Liver (tissue), 10 donors: ENCODE measurements at places on chromosomes 6 and 20.

DNA sequence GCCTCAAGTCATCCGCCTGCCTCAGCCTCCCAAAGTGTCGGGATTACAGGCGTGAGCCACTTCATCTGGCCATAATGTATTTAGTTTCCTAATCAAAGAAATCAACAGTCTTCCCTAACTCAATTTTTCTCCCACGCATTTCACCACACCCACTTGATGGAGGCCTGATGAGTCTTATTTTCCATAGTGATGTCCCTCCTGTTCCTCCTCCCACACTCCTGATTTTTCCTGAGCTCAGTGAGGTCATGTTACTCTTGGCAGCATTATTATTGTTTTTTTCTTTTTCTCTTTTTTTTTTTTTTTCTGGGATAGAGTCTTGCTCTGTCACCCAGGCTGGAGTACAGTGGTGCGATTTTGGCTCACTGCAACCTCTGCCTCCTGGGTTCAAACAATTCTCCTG lies 8.9 kb downstream of the ABRACL start:
- DNase-seq: no peak

DNA sequence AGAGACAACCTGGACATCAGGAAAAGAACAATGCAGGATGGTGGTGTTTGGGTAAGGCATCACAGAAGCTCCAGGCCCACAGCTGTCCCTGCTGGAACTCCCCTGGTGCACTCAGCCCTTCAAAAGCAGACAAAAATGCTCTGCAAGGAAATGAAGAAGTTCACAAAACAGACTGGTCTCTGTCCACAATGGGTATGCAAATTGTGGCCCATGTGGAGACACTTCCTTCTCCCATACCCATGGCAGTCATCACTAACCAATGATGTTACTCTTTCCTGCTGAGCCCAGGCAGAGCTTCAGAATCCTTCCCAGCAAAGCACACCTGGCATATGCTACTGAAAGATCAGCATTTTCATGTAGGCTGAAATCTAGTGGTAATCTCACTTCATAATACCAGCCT lies 42.6 kb upstream of the PXDC1 start:
- no peak for DNase-seq

DNA sequence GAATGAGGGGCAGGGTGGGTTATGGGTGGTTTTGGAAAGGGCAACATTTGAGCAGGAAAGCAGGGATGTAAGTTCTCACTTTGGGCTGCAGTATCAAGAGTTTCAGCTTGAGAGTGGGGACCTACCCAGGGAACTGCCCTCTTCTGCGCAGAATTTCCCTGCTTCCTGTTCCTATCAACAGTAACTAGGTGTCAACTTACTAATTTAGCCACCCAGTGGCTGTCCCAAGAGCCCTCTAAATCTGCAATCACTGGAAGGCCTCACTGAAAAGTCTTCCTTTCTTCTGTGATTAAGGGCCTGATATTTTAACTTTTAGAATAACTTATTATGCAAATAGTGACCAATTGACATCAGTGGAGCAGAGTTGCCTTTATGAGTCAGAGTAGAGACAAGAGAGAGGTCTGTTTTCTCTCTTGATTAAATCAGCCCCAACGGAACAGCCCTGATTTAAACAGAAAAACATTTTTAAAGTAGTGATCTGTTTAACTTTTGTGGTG lies 118.2 kb upstream of the RIPOR2 start:
- DNase-seq: no peak

DNA sequence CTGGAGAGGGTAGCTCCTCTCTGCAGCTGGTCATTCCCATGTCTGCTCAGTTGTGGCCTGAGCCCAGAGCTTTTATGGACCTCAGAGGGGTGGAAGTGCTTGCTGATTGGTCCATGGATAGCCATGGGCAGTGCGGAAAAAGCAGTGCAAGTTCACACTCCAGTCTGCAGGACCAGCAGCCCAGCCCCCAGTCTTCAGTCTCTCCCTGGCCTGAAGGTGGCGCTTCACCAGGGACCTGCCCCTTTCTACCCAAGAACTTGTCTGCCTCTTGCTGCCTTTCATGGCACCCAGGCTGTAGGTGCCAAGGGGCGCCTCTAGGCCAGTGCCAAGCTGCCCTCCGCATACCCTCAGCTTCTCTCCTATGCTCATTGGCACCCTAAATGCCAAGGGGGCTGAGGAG lies 91.0 kb downstream of the TBXT start:
- no peak for DNase-seq

DNA sequence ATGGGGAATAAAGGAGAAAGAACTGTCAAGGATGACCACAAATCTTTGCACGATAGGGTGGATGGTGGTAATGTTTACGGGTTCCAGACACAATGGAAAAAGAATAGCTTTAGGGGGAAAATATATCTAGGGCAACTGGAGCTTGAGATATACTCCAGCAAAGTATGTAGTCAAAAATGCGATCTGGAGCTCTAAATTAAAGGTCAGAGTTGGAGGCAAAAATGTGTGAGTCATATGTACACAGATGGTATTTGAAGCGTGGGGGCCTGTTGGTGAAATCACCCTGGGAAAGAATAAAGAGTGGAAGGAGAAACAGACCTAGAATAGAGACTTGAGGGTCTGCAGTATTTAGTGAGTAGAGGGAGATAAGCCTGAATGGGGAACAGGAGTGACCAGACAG lies 633.9 kb upstream of the CHD6 start:
- no peak for DNase-seq

DNA sequence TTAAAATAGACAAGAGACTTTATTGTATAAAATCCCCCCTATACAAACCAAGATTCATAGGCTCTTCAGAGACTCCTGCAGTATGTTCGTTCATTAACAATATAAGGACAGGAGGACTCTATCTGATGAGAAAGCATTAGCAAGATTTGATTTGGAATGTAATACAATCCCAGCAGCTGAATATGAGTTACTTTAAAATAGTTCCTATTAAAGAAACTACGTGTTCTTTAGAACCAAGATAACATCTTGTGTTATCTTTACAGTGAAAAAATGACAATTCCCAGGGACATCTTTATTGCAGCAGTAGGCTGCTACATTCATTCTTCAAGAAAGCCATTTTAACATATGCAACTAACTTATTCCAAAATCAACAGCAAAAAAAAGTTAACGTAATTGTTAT lies 1360.1 kb upstream of the GJE1 start:
- no peak for DNase-seq

GRCh38 chr6:40695750-40696415 lies 108.7 kb upstream of the LRFN2 start:
- DNase-seq: no peak
